Suprapubic skin (tissue), 4 donors: ENCODE measurements at places on chromosomes 3 and 15. TPM values are rescaled to one million over a fixed set of nuclear protein-coding genes. Genes with fewer than 3 reads are reported as not detected.

- H3K36me3 ChIP-seq: no peaks in the 10 kb centered on the region
- H3K27me3 ChIP-seq: no peaks in the 10 kb centered on the region
- no peak overlapping the region for H3K4me3 ChIP-seq
- DNase-seq: no peak
- peaks cover 3% of the 10 kb centered on the region for H3K4me1 ChIP-seq
These were observed 179.4 kb upstream of the ADAMTS9 start for GRCh38 chr3:64867224-64867623.

DNA sequence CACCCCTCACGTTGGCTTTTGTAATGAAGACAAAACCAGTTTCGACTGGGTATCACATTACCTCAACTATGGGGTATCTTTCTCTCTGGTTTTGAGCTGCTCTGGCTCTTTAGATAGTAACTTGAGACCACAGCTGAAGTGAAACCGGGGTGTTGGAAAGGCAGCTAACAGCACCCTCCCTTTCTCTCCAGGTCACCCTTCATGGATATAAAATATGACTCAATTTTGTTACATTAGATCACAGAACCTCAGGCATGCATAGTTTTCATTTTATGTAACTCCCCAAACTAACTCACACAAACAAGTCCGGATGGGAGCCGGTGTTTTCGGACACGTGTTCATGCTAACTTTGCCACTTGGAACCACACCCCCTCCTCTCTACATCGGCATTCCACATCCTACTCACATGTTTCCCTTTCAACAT is 90.7 kb downstream of the NR2F2 start:
- peaks cover 16% of the 10 kb centered on the region for H3K4me1 ChIP-seq
- H3K36me3 ChIP-seq: no peaks in the 10 kb centered on the region
- no peak overlapping the region for H3K4me3 ChIP-seq
- no peak for DNase-seq

GRCh38 chr3:16295298-16295890 is 30.4 kb downstream of the OXNAD1 start:
- no peak overlapping the region for H3K27ac ChIP-seq
- no peak for DNase-seq
- no peak overlapping the region for H3K4me3 ChIP-seq
- peaks cover 18% of the 10 kb centered on the region for H3K36me3 ChIP-seq

DNA sequence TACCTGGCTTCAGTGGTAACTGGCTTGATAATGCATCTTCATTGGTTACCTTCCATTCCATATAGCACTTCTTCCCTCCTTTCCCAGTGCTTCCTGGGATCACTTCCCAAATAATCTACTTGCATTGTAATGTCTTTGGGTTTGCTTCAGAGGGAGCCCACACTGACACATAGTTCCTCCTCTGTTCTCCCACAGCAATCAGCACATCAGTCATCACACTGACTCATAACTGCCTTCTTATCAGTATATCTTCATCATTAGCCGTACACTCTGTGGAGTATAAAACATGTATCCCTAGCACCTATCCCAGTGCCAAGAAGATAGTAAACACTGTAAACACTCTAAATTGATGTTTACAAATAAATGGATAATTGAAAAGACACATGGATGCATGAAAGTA is 91.4 kb upstream of the SCN10A start:
- no peaks in the 10 kb centered on the region for H3K4me1 ChIP-seq
- H3K27me3 ChIP-seq: no peaks in the 10 kb centered on the region
- no peak for DNase-seq
- H3K4me3 ChIP-seq: no peak overlapping the region

DNA sequence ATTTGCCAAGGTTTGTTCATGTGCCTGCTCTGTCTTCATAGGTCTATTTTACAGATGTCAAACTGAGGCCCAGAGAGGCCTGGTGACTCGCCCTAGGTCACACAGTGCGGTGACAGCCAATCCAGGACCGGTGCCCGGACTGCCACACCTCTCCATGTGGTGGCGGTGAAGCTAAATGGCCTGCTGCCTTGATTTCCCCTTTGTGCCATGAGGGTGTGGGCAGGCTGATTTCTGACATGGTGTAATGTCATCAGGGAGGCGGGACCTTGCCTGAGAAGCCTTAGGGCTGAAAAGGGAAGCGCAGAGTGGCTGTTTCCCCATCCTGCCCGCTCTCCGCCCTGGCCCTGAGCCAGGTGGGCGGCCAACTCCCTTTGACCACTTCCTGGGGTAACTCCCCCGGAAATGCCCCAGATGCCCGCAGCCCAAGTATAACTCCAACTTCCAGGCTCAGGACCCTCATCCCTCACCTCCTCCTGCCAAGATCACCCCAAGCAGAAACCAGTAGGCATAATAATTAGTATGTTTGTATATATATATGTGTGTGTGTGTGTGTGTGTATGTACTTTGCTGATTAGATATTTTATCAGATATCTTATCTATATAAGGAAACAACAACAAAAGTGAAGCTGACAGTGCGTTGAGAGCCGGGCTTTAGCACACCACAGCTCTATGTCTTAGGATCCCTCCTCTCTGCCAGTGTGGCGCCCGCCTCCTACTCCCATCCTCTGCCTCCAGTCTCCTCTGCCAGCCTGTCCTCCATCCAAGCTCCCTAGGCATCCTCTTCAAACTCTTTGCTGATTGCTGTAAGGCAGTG is 63.9 kb downstream of the IQSEC1 start:
- no peaks in the 10 kb centered on the region for H3K36me3 ChIP-seq
- no peak overlapping the region for H3K27ac ChIP-seq
- H3K4me1 ChIP-seq: peaks cover 20% of the 10 kb centered on the region
- H3K4me3 ChIP-seq: no peak overlapping the region
- no peaks in the 10 kb centered on the region for H3K27me3 ChIP-seq

GRCh38 chr3:126287536-126288241 is 69.5 kb downstream of the KLF15 start:
- H3K27me3 ChIP-seq: peaks cover 13% of the 10 kb centered on the region
- peak overlapping the region; percentile 44 for H3K4me3 ChIP-seq
- peaks cover 15% of the 10 kb centered on the region for H3K4me1 ChIP-seq

DNA sequence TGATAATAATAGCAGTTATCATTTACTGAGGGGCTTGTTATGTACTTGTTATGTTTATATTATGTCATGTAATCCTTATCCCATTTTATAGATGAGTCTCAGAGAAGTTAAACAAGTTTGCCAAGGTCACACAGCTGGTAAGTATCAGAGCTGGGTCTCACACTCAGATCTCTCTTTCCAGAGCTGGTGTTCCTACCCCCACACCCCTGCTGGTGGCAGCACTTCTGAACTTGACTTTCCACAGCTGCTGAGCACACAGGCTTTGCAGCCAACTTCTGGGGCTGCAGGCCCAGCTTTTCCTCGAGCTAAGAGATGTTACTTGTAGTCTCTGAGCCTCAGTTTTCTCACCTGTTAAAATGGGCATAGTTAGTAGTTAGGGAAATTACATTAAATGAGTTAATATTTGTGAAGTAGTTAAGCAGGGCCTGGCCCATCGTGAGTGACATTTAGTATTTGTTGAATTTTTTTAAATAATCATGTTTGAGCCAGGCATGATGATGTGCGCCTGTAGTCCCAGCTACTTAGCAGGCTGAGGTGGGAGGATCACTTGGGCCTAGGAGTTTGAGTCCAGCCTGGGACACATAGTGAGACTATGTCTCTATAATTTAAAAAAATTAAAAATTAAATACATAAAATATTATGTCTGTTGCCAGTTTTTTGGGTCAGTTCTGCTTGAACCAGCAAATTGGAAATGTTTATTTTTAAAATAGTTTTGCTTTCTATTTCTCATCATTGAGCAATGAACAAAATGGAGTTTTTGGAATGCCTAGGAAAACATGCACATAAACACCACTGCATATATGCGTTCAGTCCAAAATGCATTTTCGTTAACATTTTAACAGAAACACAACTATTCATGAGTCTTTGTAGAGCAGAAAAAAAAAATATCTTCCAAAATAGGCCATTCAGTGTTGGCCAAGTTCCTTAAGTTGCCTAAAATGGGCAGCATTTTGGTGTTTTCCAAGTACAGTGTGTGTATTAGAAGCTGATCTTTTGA is 87.3 kb downstream of the SMAD6 start:
- no peaks in the 10 kb centered on the region for H3K36me3 ChIP-seq
- H3K4me1 ChIP-seq: no peaks in the 10 kb centered on the region
- peak; percentile 56 for DNase-seq

DNA sequence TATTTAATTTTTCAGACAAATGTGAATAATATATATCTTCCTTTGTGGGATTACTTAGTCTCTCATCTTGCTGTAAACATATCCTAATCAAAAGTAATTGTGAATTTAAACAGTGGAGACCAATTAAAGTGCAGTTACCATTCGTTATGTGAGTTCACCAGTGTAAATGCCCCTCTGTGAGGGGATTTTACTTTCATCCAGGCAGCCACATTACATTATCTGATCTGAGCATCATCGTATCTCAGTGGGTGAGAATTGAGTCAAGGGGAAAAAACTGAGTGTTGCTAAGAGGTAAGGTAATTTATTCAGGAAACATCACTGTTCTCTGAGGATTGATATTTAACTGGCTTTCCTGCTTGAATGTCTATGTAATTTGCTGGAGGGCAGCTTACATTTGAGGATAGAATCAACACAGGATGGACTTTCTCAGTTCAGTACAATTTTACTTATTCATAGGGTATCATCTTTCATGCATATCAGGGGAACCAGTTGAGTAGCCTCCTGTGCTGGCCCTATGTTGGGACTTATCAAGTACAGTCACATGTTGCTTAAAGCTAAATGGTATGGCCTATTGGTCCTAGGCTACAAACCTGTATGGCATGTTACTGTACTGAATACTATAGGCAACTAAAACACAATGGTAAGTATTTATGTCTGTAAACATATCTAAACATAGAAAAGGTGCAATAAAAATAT is 219.7 kb downstream of the CD47 start:
- H3K4me1 ChIP-seq: no peaks in the 10 kb centered on the region
- no peak for DNase-seq
- no peak overlapping the region for H3K27ac ChIP-seq

- H3K27me3 ChIP-seq: no peaks in the 10 kb centered on the region
- peaks cover 34% of the 10 kb centered on the region for H3K4me1 ChIP-seq
- no peak overlapping the region for H3K4me3 ChIP-seq
- no peaks in the 10 kb centered on the region for H3K36me3 ChIP-seq
These were observed 317.0 kb upstream of the LRRFIP2 start for GRCh38 chr3:37491343-37491742.

GRCh38 chr15:53936137-53936536 is 42.1 kb upstream of the UNC13C start:
- H3K27me3 ChIP-seq: no peaks in the 10 kb centered on the region
- H3K36me3 ChIP-seq: no peaks in the 10 kb centered on the region
- H3K4me1 ChIP-seq: no peaks in the 10 kb centered on the region
- H3K4me3 ChIP-seq: no peak overlapping the region

DNA sequence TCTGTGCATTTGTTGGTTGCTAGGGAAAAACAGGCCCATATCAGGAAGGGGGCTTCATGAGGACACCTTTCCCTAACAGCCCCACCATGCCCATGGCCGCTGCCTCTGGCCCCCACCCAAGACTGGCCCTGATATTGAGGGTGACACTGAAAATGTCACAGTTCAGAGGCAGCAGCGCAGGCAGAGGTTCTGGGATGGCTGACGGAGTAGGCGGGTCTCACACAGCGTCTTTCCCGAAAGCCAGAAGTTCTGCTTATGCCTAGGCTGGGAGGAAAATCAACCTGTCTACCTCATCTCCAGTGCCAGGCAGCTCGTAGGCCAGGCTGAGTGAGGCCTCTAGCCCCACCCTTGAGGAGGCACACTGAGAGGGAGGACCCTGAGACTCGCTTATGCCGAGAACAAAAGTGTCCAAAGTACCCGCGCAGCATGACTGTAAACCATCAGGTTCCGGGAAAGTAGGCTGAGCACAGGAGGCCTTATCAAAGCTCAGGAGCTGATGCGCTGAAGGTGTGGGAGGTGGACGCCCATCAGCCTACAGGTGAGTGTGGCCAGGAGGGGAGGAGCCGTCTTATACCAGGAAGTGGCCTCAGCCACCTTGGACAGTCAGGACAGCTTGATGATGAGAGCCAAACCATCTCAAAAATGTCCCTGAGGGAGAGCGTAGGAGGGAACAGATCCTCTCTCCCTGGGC is 27.5 kb downstream of the GRAMD2A start:
- H3K36me3 ChIP-seq: no peaks in the 10 kb centered on the region
- no peak for DNase-seq
- no peak overlapping the region for H3K4me3 ChIP-seq
- peaks cover 4% of the 10 kb centered on the region for H3K4me1 ChIP-seq
- H3K27me3 ChIP-seq: no peaks in the 10 kb centered on the region

GRCh38 chr3:62007036-62007435 is 366.3 kb downstream of the FEZF2 start:
- H3K27me3 ChIP-seq: no peaks in the 10 kb centered on the region
- H3K4me3 ChIP-seq: no peak overlapping the region
- H3K27ac ChIP-seq: no peak overlapping the region
- no peak for DNase-seq
- H3K36me3 ChIP-seq: peaks cover 3% of the 10 kb centered on the region

GRCh38 chr3:56878074-56878473 is 76.3 kb upstream of the ARHGEF3 start:
- H3K4me3 ChIP-seq: no peak overlapping the region
- no peaks in the 10 kb centered on the region for H3K27me3 ChIP-seq
- H3K4me1 ChIP-seq: peaks cover 6% of the 10 kb centered on the region

- no peaks in the 10 kb centered on the region for H3K36me3 ChIP-seq
- no peak overlapping the region for H3K27ac ChIP-seq
- no peak for DNase-seq
- no peak overlapping the region for H3K4me3 ChIP-seq
These were observed 583.6 kb downstream of the AGBL1 start for GRCh38 chr15:86663304-86663703.

- no peak overlapping the region for H3K4me3 ChIP-seq
- H3K27ac ChIP-seq: no peak overlapping the region
- no peaks in the 10 kb centered on the region for H3K36me3 ChIP-seq
- peaks cover 47% of the 10 kb centered on the region for H3K27me3 ChIP-seq
These were observed 100.8 kb downstream of the RAB11A start for GRCh38 chr15:65969865-65970816.

DNA sequence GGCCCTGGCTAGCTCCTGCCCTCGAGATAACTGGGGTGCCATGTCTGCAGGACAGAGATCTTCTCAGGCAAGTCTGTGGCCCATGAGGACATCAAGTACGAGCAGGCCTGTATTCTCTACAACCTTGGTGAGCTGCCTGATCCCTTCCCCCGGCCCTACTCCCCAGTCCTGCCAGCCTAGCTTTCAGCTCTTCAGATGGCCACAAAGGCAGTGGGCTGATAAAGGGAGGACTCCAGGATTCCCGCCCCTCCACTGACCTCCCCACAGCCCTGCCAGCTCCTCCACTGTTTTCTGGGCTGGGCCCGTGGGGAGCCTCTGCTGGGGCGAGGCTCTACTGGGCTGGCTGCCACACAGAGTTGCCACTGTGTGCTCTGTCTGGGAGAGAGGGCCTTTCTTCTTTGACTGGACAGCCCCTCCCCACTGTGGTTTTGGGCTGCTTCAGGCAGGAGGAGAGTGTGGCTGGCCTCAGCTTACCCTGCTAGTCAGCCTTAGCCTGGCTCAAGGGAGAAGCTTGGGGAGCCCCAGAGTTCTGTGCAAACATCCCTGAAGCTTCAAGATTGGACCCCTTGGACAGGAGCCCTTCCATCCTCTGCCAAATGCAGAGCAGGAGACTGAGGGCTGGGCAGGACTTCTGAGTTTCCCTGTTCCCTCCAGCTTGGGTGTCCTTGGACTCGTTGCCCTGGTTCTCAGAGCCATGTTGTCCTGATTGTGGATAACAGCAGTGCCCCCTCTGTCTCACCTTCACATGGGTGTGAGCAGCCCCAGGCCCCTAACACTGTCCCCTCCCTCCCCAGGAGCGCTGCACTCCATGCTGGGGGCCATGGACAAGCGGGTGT is 24.4 kb downstream of the PTPN23 start:
- H3K36me3 ChIP-seq: peaks cover 38% of the 10 kb centered on the region
- H3K4me1 ChIP-seq: peaks cover 35% of the 10 kb centered on the region
- H3K27me3 ChIP-seq: no peaks in the 10 kb centered on the region

The TMEM158 gene
- 3.5 TPM for total RNA-seq

The STT3B gene
- 79.2 TPM for total RNA-seq

The LRRN1 gene
- total RNA-seq: 1.1 TPM

The GXYLT2 gene
- 3.1 TPM for total RNA-seq

The PPP1R14D gene
- not detected for total RNA-seq

The MYH15 gene
- total RNA-seq: 0.31 TPM

The RBPMS2 gene
- 0.76 TPM for total RNA-seq

The ADCY5 gene
- 4.9 TPM for total RNA-seq
